Calu3 (cell line): ENCODE measurements at places on chromosomes 4 and X.

- DNase-seq: peak; percentile 15
Measured at GRCh38 chrX:40146262-40147125, 48.7 kb upstream of the BCOR start.

GRCh38 chr4:3708103-3708510 is 58.1 kb upstream of the ADRA2C start:
- DNase-seq: no peak

- peak; percentile 66 for DNase-seq
Measured at GRCh38 chr4:177728361-177729152, 286.3 kb upstream of the AGA start.

DNA sequence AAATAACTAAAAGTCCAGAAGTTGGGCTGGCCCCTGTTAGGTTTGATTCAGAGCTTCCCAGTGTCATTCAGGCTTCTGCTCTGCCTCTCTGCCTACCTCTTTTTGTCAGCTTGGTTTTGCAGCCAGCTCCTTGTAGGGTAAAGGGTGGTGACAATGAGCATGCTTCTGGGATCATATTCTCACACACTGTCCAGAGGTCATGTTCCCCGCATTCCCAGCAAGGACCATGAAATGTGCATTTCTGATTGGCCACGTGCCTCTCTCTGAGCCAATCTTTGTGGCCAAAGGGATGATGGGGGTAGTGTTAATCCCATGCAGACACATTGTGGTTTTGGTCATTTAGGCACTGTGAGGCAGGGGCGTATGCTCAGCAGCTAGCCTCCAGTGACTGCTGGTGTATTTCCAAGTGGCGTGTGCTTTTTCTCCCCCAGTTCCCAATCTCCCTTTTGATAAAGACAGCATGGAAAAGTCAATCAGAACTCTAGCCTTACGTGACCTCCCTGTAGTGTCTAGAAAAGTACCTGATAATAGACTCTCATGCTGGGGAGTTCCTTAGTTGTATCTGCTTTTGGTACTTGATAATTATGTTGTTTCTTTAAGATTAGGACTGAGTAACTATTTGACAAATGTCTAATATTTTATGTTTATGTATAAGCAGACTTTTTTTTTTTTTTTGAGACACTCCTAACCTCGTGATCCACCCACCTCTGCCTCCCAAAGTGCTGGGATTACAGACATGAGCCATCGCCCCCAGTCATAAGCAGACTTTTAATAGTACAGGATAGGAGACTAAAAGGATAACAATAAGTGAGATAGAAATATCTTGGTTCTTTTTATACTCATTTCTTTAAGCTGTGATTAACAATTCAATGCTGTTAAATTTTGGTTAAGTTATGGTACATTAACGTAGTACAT is 57.8 kb downstream of the KIAA0232 start:
- no peak for DNase-seq

GRCh38 chr4:7391637-7392437 is 42.9 kb downstream of the PSAPL1 start:
- no peak for DNase-seq

GRCh38 chrX:101429934-101430333 is 21.9 kb downstream of the HNRNPH2 start:
- no peak for DNase-seq

GRCh38 chr4:48296365-48296764 is 26.7 kb upstream of the TEC start:
- DNase-seq: no peak

DNA sequence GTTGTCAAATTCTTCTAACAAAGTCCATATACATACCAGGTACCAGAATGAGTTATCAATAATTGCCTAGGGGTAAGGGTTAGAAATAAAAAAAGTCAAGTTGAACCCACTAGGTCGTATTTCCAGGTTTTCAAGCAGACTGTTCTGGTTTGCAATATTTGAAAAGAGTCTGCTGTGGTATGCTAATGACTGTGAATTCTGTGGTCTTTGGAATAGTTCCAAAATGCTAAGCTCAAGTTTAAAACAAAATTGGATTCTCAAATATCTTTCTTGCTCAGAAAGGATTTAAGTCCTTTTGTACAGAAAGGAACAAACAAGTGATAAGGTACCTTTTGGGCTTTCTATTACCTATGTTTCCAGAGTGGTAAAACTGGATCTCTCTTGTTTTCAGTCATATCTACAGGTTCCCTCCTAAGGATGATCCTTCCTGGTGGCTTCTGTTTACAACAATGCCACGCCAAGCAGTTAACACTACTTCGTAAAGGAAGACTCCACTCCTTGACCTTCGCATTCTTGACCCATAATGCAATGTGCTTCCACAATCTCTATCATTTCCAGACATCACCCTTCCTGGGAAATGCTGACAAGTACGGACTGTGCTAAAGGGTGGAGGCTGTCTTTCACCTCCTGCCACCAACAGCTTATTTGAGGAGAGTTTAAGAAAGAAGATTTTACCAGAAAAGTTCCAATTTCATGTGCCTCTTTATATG is 531.7 kb upstream of the FTHL17 start:
- DNase-seq: no peak

DNA sequence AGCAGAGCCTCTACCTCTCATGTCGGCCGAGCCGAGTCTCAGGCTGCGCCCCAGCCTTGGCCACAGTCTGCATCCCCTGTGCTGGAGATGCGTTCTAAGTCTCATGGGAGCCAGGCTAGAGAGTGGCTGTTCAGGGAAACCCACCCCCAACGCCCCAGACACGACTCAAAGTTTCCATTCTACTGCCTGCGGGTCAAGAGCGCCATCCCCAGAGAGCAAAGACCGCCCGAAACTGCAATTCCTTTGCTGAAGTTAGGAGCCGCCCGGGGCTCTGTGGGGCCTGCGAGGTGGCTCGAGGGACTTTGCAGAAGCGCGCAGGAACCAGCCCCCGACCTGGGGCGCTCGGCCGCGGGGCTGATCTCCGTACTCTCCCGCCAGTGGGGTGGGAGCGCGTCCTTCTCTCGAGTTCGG is 10.0 kb upstream of the ELF4 start:
- DNase-seq: no peak
